ENCODE measurements at places on chromosomes 16 and 17.

DNA sequence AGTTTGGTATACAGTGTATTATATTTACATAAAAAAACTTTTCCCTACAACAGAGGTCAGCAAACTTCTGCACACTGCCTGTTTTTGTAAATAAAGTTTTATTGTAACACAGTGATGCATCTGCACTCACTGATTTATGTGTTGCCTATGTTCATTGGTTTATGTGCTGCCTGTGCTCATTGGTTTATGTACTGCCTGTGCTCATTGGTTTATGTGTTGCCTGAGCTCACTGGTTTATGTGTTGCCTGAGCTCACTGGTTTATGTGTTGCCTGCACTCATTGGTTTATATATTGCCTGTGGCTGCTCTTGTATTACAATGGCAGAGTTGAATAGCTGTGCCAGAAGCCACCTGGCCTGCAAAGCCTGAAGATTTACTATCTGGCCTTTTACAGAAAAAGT lies 81.6 kb downstream of the MYH11 start:
- DNase-seq = no peak

GRCh38 chr17:80898716-80899115 lies 92.9 kb upstream of the CHMP6 start:
- no peak for DNase-seq

- no peak for DNase-seq
Observed at GRCh38 chr16:90035902-90036301, 16.6 kb upstream of the DBNDD1 start.

GRCh38 chr16:49632086-49632794 lies 223.7 kb downstream of the ZNF423 start:
- no peak for DNase-seq

DNA sequence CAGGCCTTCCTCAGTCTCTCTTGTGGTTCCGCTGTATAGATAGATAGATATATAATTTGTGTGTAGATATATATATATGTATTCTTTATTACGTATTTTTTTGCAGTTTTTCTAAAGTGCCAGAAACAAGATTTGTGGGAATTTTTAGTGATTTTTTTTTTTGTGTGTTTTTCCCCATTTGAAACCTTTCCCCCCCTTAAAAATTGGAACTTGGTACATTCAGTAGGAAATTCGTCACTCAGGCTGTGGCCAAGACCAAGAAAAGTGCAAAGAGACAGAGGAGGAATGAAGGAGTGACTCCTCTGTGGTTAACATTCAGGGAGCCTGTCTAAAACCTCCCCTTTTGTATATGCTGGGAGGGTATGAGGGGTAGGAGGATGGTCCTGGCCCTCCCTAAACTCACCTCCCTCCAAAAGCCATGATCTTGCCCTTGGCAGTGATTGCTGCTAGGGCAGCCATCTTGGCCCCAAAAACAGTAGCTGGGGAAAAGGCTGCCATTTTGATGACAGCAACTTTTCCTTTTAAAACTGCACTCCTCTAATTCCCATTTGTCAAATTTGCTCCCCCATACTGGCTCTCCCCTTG lies 15.2 kb downstream of the CHRNB1 start:
- DNase-seq = no peak

DNA sequence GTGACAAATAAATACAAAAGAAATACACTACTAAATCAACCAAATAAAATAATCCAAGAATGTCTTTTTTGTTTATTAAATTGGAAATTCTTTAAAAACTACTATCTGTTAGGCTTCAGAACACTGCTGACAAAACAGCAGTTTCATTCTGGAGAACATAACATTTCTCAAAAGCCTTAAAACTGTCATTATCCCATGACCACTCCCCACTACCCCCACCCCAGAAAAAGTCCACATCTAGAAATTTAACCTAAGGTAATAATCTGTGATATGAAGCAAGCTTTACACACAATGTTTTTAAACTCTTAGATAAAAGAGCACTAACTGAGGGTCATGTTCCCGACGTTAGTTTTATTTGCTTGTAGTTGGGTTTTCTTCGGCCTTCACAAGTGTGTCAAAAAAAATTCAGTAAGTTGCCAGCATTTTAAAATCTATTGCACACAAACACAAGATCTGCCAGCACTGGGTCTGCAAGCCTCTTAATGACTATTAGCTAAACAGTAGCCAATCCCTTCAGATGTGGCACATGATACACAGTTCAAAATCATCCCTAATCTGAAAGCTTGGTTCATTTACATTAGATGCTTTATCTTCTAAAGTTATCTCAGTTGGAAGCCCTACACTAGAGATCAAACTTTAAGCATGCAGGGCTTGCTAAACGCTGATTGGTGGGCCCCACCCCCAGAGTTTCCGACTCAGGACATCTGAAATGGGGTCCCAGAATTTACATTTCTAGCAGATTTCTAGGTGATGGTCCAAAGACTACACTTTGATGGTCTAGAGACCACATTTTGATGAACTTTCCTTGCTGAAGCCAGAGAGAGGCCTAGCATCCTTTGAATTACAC lies 75.2 kb downstream of the KANSL1 start:
- no peak for DNase-seq

DNA sequence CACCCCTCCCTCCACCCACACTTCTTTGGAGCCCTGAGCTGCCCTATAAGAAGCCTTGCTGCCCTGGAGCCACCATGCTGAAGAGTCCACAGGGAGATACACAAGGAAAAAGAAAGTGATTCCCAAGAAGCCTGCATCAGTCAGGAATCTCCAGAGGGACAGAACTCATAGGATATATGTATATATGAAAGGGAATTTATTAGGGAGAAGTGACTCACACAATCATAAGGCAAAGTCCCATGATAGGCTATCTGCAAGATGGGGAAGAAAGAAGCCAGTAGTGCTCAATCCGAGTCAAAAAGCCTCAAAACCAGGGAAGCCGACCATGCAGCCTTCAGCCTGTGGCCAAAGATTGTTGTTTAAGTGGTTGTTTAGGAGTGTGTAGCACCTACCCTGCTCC lies 87.9 kb downstream of the TMEM114 start:
- no peak for DNase-seq

DNA sequence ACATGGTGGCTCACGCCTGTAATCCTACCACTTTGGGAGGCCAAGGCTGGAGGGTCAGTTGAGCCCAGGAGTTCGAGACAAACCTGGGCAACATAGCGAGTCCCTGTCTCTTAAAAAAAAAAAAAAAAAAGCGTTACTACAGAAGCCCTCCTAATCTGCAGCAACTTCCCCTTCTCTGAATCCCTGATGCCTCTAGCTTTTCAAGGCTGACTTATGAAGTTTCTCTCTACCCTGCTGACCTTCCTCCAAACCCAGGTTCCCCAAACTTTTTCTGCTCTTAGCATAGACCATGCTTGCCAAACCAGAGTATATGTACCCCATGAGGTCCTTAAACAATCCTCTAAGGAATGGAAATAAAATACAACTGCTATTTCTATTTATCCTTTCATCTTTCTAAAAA lies 16.4 kb downstream of the LYRM1 start:
- no peak for DNase-seq

DNA sequence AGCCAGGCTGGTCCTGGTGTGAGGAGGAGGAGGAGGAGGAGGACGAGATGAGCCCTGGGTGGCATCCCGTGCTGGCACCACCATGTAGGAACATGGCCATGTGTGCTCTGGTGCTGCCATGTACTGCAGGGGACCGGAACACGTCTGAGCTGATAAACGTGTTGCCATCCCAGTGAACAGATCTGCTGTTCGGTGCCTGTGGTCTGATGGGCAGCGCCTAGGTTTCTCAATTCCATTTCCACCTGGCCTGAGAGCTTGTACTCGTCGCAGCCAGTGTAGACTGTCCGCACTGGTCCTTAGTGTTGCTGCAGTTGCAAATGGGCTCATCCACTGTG lies 28.4 kb upstream of the FOXK2 start:
- DNase-seq = no peak

GRCh38 chr17:58110012-58110411 lies 26.8 kb downstream of the DYNLL2 start:
- no peak for DNase-seq

GRCh38 chr17:29683481-29683880 lies 60.8 kb upstream of the CORO6 start:
- DNase-seq = no peak

DNA sequence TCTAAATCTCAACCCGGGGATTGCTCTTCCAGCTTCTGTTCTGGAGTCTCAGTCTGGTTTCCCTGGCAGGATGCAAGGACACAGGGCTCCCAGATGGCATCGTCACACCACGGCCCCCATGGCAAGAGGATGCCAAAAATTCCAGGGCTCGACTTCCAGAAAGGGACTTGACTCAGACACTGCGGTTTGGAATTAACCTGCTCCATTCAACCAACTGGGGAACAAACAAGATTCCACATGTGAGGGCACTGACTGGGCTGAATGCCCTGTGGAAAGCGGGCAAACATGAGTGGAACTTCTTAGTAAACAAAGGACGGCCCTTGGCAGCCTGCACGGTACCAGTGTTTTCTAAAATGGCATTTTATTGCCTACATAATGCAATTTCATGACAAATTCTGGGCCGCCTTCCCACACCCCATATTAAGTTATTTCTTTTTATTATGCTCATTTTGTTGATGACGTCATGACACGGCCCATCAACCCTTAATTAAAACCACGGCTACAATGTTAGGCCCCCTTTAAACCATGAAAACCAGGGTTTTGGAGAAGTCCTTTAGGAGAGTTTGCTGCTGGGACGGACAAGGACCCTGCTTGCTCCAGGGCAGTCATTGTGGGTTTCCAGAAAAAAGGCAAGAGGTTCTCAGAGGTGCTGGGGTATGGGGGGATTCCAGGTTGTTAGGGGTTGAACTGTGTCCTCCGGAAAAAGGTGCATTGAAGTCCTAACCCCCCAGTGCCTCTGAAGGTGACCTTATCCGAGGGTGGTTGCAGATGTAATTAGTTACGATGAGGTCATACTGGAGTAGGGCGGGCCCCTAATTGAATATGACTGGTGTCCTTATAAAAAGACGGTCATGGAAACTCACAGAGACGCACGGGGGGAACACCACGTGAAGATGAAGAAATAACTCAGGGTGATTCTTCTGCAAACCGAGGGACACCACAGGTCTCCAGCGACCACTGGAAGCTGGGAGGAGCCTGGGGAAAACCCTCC lies 205.6 kb downstream of the FOXL1 start:
- no peak for DNase-seq

- no peak for DNase-seq
Observed at GRCh38 chr16:24396350-24397271, 140.5 kb downstream of the CACNG3 start.

DNA sequence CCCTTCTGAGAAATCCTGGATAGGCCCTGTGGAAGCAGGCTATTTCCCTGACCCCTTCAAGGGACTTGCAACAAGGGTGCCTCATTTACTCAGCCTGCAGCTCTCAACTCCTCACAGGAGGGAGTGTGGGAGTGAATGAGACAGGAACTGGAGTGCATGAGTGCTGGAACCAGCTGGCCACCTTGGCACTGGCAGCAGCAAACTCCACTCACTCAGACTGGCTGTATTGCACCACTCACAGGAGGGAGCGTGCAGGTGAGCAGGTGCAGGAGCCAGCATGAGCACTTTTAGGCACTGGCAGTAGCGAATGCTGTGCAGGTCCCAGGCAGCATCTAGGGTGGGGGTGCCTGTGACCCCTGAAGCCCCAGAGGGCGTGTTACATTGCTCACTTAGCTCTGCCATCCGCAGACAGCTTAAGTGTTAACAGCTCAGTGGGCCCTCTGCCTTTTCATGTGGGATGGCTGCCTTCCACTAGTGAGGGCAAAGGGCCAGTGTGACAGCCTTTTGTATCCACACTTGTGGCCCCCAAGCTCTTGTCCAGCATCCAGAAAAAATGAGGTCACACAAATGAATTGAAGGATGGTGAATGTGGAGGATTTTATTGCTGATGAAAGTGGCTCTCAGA lies 11.0 kb upstream of the ZNHIT3 start:
- no peak for DNase-seq

DNA sequence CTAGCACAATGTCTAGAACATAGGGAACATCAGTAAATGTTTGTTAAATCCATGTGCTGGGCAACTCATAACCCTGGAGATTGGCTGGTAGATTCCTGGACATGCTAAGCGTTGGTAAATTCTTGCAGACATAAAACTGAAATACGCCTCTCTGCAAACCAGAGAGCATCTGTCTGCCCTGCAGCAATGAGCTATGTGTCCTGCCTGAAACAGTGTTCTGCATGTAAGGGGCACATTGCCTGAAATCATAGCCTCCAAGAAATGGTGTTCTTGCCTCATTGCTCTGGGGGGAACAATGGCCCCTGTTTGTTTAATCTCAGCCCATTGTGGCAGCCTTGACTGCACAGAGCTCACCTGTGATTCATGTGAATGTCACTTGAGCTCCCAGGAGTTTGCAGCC lies 113.5 kb upstream of the CCL2 start:
- no peak for DNase-seq

- DNase-seq = peak; percentile 77
Observed at GRCh38 chr16:83762141-83762991, 45.4 kb upstream of the HSBP1 start.

GRCh38 chr16:53922067-53922806 lies 218.3 kb downstream of the FTO start:
- DNase-seq = no peak

DNA sequence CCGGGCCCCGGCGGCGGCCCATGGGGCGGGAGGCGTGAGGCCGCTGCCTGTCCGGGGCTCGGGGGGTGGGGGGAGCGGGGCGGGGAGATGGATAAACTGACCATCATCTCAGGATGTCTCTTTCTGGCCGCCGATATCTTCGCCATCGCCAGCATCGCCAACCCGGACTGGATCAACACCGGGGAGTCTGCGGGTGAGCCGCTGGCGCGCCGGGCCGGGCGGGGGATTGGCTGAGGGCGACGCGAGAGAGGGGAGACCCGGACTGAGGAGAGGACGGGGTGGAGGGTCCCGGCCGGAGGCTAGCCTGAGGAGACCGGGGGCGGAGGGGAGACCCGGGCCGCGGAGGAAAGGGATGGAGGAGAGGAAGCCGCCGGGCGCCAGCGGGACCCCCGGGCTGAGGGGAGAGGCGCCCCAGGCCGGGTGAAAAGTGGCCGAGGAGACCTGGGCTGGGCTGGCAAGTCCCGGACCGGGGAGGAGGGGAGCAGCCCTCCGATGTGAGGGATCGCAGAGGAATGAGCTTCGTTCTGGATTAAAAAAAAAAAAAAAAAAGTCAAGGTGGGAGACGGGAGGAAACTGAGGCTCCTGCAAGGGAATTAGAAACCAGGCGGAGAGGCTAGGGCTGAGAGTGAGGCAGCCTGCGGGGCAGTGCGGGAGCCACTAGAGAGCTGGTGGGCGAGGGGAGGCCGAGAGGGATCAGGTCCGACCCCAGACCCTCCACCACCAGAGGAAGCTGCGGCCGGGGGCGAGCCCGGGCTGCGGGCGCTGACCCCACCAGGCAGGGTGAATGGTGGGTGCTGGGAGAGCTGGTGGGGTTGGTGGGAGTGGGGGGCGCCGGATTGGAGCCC lies 526 bp downstream of the MOSMO start:
- DNase-seq = no peak

DNA sequence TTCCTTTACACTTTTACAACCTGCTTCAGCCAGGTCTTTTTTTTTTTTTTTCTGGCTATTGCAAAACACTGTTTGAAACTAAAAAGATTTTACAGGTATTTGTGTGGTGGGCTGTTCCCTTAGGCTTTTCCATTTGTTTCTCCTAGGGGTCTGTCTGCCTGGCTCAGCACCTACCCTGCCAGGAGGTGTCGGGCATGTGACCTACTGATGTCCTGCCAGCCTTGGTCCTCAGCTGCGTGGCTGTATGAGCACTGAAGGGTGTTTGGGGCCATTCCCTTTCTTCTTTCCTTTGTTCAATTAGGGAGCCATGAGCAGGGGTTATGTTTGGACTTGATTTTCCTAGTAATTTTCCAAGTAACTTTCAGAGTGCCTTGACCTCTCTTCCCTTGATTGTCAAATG lies 269.2 kb upstream of the SALL1 start:
- DNase-seq = no peak
